ENCODE measurements at places on chromosomes 6 and 20. TPM values are rescaled to one million over a fixed set of nuclear protein-coding genes. Genes with fewer than 3 reads are reported as not detected.

- H3K4me1 ChIP-seq: no peaks in the 10 kb centered on the region
- H3K27me3 ChIP-seq: no peaks in the 10 kb centered on the region
- no peak overlapping the region for H3K4me3 ChIP-seq
- no peaks in the 10 kb centered on the region for H3K36me3 ChIP-seq
- no peak overlapping the region for H3K27ac ChIP-seq
These were observed 64.0 kb downstream of the HDDC2 start for GRCh38 chr6:125237764-125238163.

DNA sequence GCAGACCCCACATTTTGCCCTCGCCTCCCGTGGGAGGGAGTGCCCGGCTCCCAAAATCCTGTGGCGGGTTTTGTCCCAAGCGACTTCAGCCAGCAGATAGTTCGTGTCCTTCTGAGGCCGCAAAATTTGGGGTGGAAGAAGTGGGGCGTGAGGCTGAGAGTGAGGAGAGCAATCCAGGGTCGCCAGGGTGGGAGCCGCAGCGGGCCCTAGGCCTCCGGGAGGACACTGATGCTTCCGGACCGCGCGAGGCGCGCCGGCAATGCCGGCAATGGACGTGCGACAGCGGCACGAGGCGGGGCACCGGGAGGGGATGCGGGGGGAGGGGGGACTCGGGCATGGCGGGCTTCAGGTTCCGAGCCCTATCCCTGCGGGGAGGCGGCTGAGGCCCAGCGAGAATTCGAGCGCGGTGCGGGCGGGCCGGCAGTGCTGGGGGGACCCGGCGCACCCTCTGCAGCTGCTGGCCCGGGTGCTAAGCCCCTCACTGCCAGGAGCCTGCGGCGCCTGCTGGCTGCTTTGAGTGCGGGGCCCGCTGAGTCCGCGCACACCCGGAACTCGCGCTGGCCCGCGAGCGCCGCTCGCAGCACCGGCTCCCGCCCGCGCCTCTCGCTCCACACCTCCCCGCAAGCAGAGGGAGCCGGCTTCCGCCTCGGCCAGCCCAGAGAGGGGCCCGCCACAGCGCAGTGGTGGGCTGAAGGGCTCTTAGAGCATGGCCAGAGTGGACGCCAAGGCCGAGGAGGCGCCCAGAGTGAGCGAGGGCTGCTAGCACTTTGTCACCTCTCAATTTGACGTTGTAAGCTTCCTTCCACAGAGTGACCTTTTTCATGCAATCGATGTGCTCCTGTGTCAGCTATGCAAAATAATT is 143.8 kb downstream of the LPA start:
- no peaks in the 10 kb centered on the region for H3K27me3 ChIP-seq
- no peaks in the 10 kb centered on the region for H3K4me1 ChIP-seq
- peak; percentile 81 for DNase-seq
- no peaks in the 10 kb centered on the region for H3K36me3 ChIP-seq
- peak overlapping the region; percentile 82 for H3K27ac ChIP-seq
- H3K4me3 ChIP-seq: peak overlapping the region; percentile 67

DNA sequence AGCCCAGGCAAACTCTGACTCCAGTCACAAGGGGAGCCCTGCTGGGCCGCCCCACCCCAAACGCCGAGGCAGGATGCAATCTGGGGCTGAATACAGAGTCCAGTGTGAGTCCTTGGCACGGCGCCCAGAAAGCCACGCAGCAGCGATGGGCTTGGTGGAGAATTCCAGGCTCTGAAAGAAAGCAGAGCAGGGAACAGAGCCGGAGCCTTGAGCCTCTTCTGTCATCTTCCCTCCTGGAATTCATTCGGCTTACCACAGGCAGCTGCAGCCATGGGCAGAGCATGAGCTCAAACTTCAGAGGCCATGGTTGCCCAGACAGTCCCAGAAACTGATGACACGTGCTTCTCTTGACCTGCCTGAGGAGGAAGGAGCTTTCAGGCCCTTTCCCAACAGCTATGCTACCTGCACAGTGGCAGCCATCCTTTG is 441.1 kb upstream of the JARID2 start:
- no peaks in the 10 kb centered on the region for H3K4me1 ChIP-seq
- H3K27ac ChIP-seq: no peak overlapping the region
- H3K4me3 ChIP-seq: no peak overlapping the region
- peak; percentile 85 for DNase-seq

GRCh38 chr6:138307816-138308730 is 69.6 kb upstream of the SMIM28 start:
- H3K36me3 ChIP-seq: no peaks in the 10 kb centered on the region
- no peak overlapping the region for H3K4me3 ChIP-seq
- no peaks in the 10 kb centered on the region for H3K27me3 ChIP-seq
- no peaks in the 10 kb centered on the region for H3K4me1 ChIP-seq
- DNase-seq: no peak

GRCh38 chr20:63889241-63890200 is 5.4 kb upstream of the DNAJC5 start:
- H3K4me3 ChIP-seq: no peak overlapping the region
- DNase-seq: no peak
- no peaks in the 10 kb centered on the region for H3K4me1 ChIP-seq
- no peak overlapping the region for H3K27ac ChIP-seq
- H3K27me3 ChIP-seq: no peaks in the 10 kb centered on the region

DUSP15 gene
- total RNA-seq: 1.1 TPM

IL22RA2 gene
- not detected for total RNA-seq

CDSN gene
- not detected for total RNA-seq

FOXQ1 gene
- 0.31 TPM for total RNA-seq

BFSP1 gene
- total RNA-seq: 0.24 TPM
